Activated CD8-positive, alpha-beta memory T cell treated with anti-CD3 and anti-CD28 coated beads for 1 hour (primary cell): ENCODE measurements at places on chromosomes 7 and 10.

- no peak for DNase-seq
These were observed 36.6 kb upstream of the AGR3 start for GRCh38 chr7:16918288-16918895.

DNA sequence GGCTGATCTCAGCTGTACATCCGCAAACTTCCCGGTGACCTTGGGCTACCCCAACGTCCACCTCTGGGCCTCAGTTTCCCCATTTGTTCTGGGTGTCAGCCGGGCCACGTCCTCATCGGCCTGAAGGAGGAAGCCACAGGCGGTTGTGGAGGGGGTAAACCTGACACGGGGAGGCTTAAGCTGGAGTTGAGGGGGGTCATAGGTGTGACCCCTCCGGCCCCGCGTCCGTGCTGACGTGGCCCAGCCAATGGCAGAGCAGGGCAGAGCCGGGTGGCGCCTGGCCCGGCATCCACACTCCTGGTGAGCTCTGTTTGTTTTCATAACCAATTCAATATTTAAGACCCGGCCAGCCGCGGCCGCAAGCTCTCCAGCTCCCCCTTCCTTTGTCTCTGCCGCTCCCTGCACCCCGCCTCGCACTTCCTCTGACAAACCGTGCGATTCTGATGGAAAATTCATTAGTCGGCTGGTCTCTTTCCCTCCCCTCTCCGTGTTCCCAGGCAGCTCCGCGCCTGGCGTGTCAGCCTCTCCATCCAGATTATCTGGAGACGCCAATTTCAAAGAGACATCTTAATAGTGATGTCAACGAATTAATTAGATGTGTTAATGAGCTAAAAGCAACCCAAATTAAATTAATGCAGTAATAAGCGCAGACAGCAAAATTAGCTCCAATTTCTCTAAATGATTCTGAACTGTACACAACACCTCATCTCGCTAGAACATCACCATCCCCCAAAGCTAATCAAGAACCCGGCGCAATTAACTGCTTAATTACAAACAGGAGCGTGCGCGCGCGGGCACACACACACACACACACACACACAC lies 55.4 kb downstream of the MICALL2 start:
- DNase-seq = no peak

DNA sequence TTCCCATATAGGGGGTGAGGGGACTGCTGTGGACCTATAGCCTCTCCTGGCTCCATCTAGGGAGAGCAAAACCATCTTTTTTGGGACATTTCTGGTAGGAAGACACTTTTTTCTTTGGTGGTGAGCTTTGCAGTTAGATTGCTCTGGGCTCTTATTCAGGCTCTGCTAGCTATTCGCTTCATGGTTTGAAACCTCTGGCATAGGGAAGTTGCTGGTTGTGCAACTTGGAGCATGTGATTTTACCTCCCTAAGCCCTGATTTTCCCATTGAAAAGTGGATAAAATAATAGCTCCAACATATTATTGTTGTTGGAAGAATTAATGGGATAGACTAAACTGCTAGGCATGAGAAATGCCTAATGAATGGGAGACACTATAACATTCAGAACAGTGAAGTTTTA lies 69.6 kb downstream of the CYP26A1 start:
- DNase-seq = no peak

DNA sequence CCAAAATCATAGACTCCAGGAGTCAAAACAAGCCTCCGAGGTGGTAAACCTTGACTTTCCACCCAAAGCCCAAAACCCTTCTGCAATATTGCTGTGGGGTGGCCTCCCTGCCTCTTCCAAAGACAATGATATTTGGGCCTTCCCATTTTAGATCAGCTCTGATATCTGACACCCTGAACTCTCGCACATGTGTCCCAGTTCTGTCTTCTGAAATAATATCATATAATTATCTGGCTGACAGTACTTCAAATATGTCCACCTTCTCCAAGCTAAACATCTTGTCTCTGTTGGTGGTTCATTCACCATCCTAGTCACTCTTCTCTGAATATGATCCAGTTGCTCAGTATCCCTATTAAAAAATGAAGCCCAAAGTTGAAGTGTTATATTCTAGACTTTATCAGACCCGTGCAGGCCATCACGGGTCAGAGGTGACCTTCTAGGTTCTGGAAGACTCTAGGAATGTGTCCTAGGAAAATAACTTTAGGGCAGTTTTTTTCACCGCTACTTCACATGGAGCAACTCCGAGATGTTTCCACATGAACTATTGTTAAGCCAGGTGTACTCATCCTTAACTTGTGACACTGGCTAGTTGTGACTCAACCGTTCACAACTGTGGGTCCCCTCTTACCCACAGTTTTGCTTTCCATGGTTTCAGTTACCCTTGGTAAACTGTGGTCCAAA lies 6.3 kb downstream of the TECTB start:
- DNase-seq = no peak

- DNase-seq = no peak
These were observed 111.8 kb downstream of the MYL10 start for GRCh38 chr7:101517304-101517703.

DNA sequence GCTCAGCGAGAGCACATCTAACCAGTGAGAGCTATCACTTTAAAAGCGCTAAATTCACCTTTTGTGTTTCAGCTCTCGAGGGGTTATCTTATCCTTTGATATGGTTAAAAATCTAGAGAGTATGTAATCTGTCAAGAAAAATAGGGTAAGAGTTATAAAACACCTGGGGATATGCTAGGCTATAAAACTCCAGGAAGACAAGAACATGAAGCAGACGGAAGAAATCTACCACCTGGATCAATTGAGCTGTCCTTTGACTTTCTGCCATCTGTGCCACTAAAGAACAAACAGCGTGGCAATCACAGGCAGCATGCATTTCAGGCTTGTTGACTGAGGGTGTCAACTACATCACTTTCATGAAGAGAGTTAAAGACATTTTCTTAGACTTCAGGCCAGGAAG lies 83.1 kb downstream of the ZNF248 start:
- no peak for DNase-seq

GRCh38 chr10:90180886-90181691 lies 479.7 kb downstream of the KIF20B start:
- no peak for DNase-seq

- DNase-seq = no peak
These were observed 65.5 kb downstream of the MKX start for GRCh38 chr10:27680006-27680557.

DNA sequence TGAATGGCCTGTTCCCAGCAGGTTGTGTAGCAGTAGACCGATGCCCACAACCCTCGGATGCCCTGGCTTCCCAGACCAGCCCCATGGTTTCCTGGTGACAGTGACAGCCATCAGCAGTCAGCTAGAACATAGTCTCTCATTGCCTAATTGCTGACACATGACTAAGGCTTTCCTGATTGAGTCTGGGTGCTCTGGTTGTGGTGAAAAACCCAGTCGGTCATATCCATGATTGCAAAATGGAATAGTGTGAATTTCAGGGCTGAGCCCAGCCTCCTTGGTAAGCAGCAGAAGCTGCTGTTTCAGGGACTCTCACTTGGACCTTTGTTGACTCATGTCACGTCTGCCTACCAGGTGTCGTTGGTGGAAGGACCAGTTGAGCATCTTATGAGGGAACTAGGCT lies 36.6 kb downstream of the POR start:
- no peak for DNase-seq
